ENCODE measurements at places on chromosomes 1 and 21. TPM values are rescaled to one million over a fixed set of nuclear protein-coding genes. Genes with fewer than 3 reads are reported as not detected.
A peak's percentile ranks its signal among the peaks of the same experiment; 100 is the strongest.

- DNase-seq: peak; percentile 75
Measured at GRCh38 chr1:64936956-64937355, 29.4 kb downstream of the JAK1 start.

GRCh38 chr21:45809421-45809820 is 165.9 kb downstream of the PCBP3 start:
- no peak for DNase-seq

DNA sequence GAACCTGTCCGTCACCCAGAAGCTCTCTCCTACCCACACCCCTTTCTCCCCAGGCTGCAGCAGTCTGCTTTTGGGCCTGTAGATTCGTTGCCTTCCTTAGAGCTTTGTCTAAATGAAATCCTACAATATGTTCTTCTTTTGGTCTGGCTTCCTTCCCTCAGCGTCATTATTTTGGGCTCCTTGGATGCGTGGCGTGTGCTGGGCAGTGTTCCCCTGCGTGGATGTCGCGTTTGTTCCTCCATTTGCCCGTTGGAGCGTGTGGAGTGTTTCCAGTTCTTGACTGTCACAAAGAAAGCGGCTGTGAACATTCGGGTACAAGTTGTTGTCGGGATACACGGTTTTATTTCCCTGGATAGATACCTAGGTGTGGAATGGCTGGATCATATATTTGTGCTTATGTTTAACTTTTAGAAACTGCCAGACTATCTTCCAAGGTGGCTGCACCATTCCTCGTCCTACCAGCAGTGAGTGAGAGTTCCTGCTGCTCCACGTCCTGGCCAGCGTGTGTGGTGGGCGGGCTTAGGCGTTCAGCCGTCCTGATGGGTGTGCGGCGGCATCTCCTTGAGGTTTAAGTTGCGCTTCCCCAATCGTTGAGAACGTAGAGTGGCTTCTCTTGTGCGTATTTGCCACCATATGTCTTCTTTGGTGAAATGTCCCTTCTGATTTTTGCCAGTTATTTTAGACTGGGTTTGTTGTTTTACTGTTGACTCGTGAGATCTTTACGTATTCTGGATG is 31.7 kb downstream of the SKI start:
- no peak for DNase-seq

DNA sequence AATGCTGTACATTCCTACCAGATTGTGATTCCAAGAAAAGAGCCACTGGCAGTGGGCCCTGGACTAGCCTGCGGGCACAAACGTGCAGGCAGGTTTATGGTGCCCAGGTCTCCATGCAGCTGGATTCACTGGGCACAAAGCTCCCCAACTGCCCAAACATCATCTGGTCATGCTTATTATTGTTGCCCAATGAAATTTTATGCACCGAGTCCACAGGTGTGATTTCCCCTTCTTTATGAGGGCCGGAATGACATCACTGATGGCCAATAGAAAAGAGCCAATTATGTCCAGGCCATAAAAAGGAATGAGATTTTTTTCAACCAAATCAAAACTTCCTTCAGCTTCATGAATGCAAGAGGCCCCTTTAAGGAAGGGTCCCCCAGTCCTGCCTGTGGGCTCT is 66.2 kb downstream of the ERI3 start:
- no peak for DNase-seq

- DNase-seq: no peak
Measured at GRCh38 chr1:10591010-10591409, 116.3 kb downstream of the PEX14 start.

GRCh38 chr1:244868484-244869363 is 4.4 kb upstream of the HNRNPU start:
- DNase-seq: no peak

DNA sequence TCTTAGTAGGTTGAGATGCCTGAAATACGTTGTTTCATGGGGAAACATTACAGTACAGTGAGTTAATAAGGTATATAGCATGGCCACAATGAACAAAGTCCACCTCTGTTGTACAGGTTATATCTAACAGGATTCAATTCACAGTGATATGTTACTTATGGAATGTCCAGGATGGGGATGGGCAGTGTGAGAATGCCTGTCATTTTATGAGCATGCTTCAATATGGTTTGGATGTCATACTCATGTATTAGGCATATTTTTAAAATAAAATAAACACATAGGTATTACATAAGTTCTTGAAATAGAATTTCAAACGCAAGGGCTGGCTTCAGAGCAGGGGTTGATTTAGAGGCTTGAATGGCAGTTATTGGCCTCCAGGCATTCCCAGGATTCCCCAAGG is 6.1 kb upstream of the PHLDA3 start:
- no peak for DNase-seq

- no peak for DNase-seq
Measured at GRCh38 chr1:44757420-44757819, 17.8 kb downstream of the KIF2C start.

DNA sequence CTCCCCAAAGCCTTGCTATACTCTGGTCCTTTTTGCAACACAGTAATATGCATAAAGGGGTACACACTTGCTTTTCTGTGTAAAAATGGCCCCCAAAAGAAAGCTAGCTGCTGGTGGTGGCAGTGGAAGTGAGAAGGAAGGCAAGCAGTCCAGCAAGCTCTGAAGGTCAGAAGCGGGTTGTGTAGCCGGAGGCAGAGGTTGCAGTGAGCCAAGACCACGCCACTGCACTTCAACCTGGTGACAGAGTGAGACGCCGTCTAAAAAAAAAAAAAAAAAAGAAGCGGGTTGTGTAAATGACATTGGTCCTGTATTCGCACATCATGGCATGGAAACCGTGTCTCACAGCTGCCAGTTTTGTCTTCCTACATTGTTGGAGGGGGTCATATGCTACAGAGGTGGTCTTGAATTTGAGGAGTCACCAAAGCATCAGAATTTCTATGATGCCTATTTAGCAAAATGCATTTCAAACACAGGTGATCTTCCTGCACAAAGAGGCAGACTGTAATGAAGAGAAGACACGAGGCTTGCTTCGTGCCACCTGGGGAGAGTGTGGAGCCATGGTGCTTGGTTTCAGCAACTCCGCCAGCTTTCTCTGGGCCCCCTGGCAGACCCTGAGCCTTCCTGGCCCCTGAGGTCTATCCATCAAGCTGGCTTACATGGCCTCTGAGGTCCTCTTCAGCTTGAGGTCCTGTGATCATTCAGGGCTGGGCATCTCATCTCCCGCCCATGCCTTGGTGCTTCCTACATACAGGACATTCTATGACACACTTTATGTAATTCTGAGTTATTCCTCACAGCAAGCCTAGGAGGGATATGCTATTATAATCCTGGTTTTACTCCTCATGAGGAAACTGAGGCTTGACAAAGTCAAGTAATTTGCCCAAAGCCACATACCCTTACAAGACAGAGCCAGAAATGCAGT is 71.0 kb downstream of the TOMM20 start:
- DNase-seq: no peak

DNA sequence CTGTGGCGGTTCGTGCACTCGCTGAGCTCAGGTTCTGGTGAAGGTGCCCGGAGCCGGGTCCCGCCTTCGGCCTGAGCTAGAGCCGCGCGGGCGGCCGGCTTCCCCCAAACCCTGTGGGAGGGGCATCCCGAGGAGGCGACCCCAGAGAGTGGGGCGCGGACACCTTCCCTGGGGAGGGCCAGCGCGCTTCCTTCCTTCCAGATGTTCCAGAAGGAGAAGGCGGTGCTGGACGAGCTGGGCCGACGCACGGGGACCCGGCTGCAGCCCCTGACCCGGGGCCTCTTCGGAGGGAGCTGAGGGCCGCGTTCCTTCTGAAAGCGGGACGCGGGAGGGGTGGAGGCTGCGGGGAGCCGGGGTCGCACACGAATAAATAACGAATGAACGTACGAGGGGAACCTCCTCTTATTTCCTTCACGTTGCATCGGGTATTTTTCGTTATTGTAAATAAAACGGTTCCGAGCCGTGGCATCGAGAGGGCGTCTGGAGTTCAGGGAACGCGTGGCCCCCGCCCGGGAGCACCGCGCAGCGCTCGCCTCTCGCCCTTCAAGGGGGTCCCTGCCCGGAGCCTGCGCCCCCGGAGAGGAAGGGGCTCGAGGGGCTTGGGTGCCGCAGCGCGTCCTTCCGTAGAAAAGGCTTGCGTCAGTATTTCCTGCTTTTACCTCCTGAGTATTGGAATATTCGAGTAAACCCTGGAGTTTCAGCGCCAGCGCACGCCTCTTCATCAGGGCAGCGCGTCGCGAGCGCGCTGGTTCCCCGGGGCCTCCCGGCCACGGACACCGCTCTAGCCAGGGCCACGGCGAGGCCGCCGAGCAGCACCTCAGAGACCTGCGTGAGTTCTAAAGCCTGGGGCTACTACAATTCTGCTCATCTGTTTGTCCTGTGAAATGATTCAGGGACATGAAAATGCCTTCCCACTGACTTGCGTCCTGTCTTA is 11.5 kb downstream of the YBEY start:
- peak; percentile 17 for DNase-seq

DNA sequence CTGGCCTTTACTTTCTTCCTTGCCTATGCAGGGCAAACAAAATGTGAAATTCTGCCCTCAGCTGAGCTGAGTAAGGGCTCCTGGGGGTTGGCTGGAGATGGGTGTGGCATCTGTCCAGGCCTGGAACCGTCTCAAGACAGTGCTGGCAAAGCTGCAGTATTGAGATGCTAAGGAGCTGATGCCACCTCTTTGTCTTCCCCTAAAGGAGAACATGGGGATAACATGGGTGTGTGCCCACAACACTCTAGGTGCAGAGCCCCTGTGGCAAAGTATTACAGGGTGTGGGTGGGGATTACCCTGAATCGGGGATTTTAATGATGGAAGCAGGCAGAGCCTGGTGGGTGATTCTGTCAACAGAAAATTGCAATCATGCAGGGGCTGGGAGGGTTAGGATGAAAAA is 2.5 kb upstream of the ST3GAL3 start:
- DNase-seq: no peak

- DNase-seq: no peak
Measured at GRCh38 chr1:114691061-114691460, 4.3 kb downstream of the AMPD1 start.

- no peak for DNase-seq
Measured at GRCh38 chr1:27552911-27553420, 51.0 kb downstream of the AHDC1 start.

DNA sequence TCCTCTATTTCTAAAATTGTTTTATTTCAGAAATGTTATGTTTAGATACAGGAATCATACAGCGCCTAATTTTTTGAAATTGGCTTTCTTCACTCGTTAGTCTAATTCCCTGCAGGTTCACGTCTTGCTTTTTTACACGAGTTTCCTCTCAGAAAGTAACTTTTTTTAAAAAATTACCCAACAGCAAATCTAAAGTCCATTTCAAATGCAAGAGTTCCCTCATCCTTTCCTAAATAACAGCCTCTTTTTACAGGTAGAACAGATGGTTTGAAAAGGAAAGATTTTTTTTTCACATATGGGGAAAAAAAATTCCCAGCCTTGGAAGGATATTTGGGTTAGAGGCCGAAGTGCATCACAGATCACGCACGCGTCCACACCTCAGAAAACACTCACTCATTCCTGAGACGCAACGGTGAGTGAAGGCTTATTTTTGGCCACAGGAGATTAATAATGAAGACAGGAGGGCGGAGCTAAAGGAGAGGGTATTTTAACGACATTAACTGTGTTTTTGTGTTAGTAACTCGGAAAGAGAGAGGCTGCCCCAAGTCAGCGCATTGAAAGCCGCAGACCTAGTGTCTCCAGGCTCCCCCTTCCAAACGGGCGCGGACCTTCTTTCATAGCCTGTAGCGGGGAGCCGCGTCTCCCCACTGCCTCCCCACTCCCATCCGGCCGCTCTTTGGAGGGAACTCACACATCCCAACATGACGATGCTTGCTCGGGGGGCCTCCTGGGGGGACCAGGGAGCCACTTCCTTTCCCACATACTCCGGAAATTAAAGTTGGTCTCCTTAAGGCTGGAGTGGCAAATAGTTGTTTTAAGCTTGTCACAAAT is 969 bp upstream of the RIPK4 start:
- peak; percentile 45 for DNase-seq

- no peak for DNase-seq
Measured at GRCh38 chr1:17875171-17875881, 120.2 kb downstream of the ACTL8 start.

- no peak for DNase-seq
Measured at GRCh38 chr1:167312871-167313270, 92.2 kb downstream of the POU2F1 start.

GRCh38 chr1:167726008-167726407 is 4.2 kb downstream of the MPZL1 start:
- no peak for DNase-seq

DNA sequence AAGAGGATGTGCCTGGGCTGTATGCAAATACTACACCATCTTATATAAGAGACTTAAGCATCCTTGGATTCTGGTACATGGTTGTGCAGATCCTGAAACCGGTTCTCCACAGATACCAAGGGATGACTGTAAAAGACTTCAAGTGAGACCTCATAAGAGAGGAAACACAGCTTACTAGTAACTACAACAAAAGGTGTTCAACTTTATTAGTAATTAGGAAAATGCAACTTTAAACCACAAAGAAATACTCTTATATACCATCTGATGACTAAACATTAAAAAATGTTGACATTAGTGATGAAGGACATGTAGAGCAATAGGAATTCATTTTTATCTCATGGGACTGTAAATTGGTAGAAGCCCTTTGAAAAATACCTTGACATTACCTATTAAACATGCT is 102.7 kb downstream of the RASAL2 start:
- no peak for DNase-seq

DNA sequence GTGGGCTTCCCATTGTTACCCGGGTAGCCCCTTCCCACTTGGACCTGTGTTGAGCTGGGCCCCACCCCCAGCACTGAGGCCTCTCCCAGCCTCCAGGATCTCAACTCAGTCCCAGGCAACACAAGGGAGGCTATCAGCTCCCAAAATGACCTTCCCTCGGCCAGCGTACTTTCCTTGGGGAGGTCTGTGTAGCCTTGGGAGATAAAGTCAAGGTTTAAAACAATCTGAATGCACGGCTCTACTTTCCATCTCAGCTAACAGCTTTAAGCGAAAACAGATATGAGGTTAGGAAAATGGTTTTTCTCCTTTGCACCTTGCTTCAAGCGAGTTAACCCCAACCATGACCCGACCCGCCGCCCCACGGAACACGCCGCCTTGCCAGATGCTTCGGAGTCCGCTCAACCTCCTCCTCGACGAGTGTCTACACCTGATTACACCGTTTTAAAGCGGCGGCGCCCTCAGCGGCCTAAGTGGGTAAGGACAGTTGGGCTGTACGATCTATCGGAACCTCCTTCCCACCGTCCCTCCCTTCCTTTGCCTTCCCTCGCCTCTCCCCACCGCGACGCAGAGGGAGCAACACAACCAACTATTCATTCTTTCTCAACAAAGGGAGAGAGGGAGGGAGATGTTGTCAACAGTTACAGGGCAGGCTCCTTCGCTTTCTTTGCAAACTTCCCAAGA is 1.1 kb downstream of the BCAR3 start:
- peak; percentile 82 for DNase-seq

Gene S100A7A
- not detected for total RNA-seq

Gene CHRM3
- 67.2 TPM for total RNA-seq

Gene RGS8
- total RNA-seq: not detected

Gene LRRC71
- not detected for total RNA-seq

Gene SMIM1
- 5.2 TPM for total RNA-seq

Gene NPPA
- not detected for total RNA-seq

Gene SELENON
- total RNA-seq: 27.4 TPM

Gene PPP1R8
- 8.9 TPM for total RNA-seq

Gene DCDC2B
- not detected for total RNA-seq

Gene MAEL
- not detected for total RNA-seq

Gene PDE4B
- total RNA-seq: 1.6 TPM
